ENCODE measurements at places on chromosomes 16 and 17.

- no peak for DNase-seq
Observed at GRCh38 chr16:67673712-67674580, 7.3 kb downstream of the C16orf86 start.

DNA sequence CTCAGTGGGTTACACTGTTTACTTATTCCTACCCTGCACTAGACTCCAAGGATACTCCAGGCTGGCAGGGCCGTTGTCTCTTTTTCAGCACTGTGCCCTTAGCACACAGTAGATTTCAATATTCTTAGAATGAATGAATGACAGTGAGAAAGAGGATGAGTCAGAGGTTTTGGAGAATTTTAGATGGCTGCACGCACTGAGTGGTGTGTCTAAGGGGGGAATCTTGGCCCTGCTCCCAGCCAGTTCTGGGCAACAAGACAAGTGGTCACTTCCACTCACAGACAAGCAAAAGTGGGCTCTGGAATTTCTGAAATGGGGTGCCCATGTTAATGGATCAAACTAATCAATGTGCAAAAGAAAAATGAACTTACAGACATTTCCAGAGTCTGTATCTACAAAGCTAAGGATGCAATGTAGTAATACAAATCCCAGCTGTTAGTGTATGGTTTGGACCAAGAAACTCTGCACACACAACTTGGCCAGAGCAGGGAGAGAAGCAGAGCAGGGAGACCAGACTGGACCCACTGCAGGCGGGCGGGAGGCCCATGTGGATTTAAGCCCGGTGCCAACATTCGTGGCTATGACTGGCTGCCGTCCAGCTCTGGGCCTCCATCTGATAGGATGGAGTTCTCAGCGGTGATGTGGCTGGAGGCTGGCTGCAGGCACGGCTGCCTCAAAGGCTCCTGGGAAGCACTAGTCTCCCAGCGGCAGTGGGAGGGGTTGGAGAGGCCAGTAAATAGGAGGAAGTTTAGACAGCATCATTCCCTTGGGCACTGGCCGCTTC lies 95.6 kb upstream of the CDYL2 start:
- no peak for DNase-seq

DNA sequence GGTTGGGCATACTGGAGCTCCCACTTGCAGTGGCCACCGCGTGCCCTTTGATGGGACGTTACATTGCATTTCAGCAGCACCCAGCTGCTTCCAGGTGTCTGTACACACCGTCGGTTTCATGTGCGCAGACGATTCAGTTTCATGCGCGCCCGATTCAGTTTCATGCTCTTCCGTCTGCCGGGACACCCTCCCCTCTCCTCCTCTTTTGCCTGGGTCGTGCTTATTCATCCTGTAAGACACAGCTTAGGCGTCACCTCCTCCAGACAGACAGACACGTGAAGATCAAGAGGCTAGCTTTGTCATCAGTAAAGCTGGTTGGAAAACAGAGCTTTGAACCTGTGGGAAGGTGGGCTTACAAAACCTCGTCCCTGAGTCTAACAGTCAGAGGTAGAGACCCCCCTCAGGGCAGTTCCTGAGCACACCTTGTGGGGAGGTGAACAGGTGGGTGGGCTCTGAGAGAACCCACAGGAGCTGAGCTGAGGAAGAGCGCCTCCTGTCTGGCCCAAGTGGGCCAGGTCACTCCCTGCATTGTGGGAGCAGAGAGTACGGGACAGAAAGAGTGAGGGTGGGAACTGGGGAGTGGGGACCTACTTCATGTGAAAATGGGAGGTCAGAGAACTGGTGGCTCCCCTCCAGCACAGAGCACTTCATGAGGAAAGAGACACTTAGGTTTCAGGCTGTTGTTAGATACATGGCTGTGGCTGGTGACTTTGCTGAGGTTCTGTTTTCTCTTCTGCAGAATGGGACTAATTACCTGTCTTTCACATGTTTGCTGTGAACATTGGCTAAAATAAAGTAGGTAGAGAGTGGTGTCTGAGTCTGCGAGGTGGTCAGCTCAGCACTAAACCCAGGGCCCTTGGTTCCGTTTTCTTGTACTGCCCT lies 122.1 kb downstream of the SNX29 start:
- DNase-seq = no peak

GRCh38 chr16:28082624-28083023 lies 19.1 kb upstream of the GSG1L start:
- DNase-seq = no peak

DNA sequence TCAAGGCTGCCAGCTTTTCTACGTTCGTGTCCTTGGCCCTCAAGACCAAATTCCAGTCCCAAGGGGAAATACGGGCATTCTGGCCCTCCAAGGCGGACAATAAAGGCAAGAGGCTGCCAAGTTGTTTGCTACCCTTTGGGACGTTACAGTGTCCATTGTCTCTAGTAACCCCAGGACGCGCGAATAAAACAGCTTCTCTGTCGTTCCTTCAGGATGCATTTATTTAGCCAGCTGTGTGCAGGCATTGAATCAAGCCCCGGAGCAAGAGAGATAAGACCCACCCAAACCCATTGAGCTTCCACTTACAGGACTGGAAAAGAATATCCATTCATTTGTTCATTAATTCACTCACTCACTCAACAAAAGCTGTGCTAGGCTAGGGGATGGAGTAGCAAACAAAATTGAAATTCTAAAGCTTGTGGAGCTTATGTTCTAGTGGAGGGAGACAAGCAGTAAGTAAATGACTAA lies 656 bp downstream of the MRPL58 start:
- DNase-seq = no peak

DNA sequence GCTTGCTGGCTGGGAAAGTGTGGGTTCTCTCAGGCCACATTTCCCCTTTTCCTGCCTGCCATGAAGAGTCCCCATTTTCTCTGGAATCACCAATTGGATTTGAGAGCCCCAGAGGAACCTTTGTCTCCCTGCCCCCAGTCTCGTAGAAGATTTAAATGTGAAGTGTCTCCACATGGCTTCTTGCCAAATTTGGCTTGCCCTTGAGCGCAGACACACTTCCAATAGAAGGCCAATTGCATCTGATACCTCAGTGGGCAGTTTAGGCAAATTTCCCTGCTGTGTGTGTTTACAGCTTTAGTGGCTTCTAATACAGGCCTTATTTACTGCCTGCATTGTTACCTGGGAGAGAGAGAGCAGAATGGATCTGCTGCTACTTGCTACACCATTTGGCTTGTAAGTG lies 29.7 kb downstream of the CDK5R1 start:
- DNase-seq = no peak

GRCh38 chr17:82582213-82582612 lies 62.7 kb downstream of the FOXK2 start:
- DNase-seq = no peak

DNA sequence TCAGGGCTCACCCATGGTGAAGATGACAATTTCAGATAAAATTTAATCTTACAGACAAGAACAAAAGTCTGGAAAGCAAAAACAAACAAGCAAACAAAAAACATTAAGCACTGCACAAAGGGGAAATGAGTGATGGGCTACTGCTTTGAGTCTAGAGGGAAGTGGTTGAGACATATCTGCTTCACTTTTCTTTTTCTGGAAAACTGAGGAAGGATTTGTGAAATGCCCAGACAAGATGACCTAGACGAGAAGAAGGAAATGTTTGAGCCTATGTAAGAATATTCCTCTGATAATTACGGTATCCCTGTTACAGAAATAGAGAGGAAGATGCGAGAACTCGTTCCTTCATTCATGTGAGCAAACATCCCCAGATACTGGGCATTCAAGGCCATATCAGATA lies 11.5 kb upstream of the HYDIN start:
- DNase-seq = no peak

DNA sequence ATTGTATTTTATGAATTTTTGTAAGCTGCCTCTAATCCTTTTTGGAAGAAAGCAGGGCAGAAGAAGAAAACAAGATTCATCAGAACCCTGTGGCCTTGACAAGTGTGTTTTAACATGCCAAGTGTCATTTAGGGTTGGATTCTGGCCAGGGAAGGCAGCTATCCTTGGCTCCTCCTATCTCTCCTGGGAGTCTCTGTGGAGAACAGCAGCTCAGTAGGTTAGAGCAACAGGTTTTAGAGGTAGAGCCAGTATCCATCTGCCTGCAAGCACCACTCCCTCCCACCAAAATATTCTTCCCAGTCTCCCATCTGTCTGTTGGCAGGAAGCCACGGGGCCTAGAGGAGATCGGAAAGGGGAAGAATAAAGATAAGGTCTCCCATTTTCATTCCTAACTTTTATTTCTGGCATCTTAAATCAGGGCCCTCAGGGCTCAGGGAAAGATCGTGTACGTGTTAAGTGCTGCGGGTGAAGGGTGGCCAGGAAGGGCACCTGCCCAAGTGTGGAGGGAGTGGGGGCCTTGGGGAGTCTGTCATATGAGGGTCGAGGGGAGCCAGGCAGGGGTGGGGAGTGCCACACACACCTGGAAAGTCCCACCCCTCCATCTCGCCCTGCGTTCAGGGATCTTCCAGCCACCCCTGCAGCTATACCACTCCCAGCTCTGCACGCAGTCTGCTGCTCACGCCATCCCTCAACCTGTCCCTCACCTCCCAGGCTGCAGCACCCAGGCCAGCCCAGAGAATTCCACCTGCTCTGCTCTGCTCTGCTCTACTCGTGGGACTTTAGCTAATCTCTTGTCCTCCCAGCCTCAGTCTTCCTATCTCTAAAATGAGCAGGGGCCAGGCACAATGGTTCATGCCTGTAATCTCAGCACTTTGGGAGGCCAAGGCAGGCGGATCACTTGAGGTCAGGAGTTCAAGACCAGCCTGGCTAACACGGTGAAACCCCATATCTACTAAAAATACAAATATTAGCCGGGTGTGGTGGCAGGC lies 17.1 kb upstream of the CPSF4L start:
- DNase-seq = no peak

GRCh38 chr17:73706858-73707257 lies 62.6 kb upstream of the SDK2 start:
- DNase-seq = no peak

DNA sequence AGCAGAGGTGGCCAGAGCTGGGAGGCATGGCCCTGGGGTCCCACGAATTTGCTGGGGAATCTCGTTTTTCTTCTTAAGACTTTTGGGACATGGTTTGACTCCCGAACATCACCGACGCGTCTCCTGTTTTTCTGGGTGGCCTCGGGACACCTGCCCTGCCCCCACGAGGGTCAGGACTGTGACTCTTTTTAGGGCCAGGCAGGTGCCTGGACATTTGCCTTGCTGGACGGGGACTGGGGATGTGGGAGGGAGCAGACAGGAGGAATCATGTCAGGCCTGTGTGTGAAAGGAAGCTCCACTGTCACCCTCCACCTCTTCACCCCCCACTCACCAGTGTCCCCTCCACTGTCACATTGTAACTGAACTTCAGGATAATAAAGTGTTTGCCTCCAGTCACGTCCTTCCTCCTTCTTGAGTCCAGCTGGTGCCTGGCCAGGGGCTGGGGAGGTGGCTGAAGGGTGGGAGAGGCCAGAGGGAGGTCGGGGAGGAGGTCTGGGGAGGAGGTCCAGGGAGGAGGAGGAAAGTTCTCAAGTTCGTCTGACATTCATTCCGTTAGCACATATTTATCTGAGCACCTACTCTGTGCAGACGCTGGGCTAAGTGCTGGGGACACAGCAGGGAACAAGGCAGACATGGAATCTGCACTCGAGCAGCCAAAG lies 2.3 kb downstream of the CSF3 start:
- DNase-seq = no peak

- DNase-seq = no peak
Observed at GRCh38 chr17:74150428-74151025, 53.0 kb upstream of the RPL38 start.

DNA sequence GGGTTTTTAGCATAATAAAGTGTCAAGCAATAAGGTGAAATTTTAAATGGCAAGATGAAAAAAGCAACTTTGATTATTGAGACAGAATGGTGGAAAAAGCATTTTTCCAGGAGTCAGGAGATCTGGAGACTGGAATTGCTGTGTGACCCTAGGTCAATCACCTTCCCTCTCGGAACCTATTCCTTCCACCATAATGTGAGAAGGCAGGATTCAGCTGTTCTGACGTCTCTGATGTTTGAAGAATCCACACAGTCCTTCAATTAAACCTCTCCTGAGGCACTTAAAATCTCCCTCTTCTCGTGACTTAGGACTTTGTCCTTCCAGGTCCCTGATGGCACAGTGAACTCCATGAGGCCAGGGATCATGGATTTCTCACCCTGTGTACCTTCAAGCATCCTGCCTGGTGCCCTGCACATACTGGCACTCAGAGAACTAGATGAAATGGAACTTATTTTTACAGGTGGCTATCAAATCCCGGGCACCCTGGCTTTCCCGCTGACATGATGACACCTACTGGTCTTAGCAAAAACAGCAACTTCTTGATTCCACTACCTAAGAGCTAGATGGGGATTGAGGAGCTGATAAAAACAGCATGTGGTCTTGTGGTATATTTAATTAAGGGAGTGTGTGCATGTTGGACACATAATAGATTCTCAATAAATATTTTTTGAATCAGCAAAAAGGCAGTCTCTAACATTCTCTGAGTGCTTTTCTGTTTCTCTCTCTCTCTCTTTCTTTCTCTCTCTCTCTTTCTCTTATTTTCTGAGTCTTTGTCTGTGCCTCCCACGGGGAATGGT lies 2.3 kb upstream of the CCDC182 start:
- DNase-seq = peak; percentile 11

DNA sequence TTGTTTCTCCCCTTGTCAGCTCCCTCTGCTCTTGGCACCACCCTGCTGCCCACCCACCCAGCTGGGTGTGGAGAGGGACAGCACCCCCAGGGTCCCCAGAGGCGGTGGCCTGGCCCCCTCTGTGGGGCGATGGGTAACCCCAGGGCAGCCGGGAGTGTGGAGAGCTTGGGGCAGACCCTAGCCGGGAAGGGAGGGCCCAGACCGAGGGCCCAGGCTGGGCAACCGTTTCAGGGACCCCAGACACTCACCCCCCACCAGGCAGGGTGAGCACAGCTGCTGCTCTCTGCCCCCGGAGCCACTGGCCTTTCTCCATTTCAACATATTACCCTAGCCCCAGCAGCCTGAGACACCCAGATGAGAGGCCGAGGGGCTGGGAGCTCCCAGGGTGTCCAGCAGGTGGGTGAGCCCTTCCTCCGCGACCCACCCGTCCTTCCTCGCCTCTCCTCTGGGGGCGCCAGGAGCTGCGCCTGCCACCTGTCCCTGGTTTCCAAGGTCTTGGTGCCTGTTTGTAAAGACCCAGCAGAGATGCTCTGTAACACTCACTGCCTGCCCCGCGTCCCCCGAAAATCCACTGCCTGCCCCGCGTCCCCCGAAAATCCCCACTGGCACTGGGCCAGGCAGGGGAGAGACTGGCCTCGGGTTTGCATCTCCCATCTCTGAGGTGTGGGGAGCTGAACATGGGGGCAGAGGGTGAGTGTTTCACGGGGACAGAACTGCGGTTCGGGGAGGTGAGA lies 45.4 kb downstream of the BAHCC1 start:
- DNase-seq = no peak

DNA sequence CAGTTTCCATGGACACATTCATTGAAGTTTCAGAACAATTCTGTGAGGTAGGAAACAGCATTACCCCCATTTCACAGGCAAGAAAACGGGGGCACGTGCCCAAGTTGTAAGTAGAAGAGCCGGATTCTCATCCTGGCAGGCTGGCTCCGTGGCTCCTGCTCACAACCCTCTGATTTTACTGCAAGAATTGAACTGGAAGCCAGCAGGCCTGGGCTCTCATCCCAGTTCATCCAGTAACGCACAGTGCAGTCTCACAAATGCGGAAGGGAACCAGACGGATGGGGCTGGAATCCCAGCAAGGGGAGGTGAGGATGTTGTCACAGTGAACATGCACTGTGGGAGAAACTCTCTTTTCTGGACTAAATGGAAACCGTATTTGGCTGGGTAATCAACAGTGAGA lies 40.7 kb upstream of the DOC2B start:
- DNase-seq = no peak
